ENCODE measurements at places on chromosomes 7 and 10.

GRCh38 chr10:133405272-133405671 lies 11.3 kb downstream of the MTG1 start:
- DNase-seq = no peak

GRCh38 chr10:73841526-73842285 lies 30.3 kb upstream of the NDST2 start:
- no peak for DNase-seq

GRCh38 chr10:17747883-17748550 lies 4.0 kb upstream of the TMEM236 start:
- no peak for DNase-seq

DNA sequence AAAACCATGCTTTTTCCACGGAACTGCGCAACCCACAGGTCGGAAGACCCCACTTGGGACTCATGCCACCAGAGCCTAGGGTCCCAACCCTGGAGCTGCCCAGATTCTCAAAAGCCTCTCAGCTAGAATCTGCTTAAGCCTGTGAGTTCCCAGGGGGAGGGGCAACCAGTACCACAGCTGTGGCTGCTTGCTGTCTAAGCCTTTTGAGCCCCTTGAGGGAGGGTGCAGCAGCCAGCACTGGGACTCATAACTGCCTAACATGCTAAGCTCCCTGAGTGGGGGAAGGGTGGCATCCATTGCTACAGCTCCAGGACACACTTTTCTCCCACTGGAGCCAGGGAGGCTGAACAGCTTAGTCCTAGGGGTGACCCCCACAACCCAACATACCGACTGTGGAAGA lies 485.6 kb upstream of the GRM3 start:
- DNase-seq = no peak

GRCh38 chr10:123019941-123020703 lies 11.3 kb downstream of the ACADSB start:
- DNase-seq = no peak

GRCh38 chr10:119231654-119232053 lies 24.3 kb downstream of the GRK5 start:
- DNase-seq = no peak

- no peak for DNase-seq
These were observed 141.1 kb upstream of the PCBD1 start for GRCh38 chr10:71029411-71029892.

DNA sequence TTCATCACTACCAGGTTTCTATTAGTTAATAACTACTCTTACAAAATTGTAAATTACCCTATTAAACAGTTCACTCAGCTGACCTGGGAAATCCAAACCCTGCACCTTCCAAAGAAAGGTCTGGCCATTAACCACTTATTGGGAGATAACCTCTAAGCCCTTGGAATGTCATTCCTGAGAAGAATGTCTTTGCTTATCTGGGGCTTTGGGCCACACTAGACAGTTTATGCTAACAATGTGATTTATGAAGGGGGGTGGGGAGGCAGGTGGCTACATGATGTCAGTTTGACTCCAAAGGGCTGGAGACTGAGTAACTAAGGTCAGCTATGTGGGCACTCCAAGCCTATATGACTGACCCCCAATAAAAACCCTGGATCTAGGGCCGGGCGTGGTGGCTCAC lies 50.7 kb downstream of the AKR1D1 start:
- no peak for DNase-seq

- no peak for DNase-seq
These were observed 4.7 kb upstream of the MGMT start for GRCh38 chr10:129462257-129462795.

- no peak for DNase-seq
These were observed 12.2 kb downstream of the PDZD8 start for GRCh38 chr10:117363028-117363427.

GRCh38 chr10:66844176-66844942 lies 81.5 kb upstream of the LRRTM3 start:
- no peak for DNase-seq

GRCh38 chr10:63627881-63628296 lies 106.7 kb downstream of the REEP3 start:
- no peak for DNase-seq

- DNase-seq = no peak
These were observed 1.2 kb downstream of the SLC4A2 start for GRCh38 chr7:151060416-151061212.

DNA sequence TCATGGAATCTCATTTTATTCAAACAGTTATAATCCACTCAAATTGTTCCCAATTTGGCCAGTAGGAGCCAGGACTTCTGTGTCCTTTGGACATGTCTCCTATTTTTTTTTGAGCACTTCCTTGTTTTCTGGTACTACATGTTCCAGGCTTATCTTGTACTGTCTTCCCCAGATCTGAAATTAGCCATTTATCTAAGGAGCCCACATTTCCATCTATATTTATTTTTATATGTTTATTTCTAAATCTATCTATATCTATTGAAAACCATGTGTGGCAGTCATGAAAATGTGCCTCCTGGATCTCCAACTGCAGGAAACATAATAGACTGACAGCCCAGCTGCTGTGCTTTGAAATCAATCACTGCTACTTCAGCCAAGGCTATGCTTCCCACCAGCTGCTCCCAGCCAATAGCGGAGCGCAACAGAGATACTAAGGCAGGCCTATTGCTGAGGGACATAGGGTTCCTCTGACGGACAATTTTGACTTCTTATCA lies 147.1 kb downstream of the LRRC4 start:
- DNase-seq = no peak

DNA sequence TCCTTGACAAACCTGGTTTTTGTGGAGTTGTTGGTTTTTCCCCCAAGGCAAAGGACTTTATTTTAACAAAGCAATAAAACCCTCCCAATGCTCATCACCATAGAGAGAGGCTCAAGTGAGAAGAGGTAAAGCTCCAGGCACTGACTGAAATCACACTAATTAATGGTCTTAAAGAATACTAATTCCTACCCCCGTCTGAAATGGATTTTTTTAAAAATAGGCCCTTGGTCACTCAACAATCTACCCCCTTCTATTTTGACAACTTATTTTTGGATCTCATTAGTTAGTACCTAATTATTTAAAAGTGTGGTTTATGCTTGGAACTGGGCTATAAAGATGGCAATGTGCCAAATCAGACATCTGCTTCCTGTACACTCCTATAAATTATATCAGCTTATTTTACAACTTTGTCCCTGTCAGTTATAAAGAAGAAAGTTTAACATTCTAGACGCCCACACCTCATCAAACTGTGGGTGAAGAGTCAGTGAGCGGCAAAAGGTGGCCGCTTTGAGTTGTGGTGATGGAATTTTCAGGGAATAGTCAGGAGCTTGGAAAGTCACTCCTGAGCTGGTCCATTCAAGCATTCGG lies 10.6 kb downstream of the GLI3 start:
- no peak for DNase-seq

- no peak for DNase-seq
These were observed 340.1 kb downstream of the WDR37 start for GRCh38 chr10:1396297-1396635.

- peak; percentile 35 for DNase-seq
These were observed 69.1 kb upstream of the MXI1 start for GRCh38 chr10:110138197-110138812.

DNA sequence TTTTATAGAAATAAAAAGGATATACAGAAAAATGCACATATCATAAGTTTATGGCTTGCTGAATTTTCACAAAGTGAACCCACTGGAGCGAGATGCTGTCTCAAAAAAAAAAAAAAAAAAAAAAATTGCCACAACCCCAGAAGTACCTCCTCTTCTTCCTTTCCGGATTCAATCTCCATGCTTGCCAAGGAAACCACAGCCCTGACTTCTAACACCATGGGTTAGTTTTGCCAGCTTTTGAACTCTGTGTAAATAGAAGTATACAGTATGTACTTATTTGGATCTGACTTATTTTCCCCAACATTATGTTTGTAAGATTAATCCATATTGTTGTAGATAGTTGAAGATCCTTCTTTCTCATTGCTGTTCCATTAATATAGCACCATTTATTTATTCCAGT lies 40.0 kb downstream of the FANK1 start:
- DNase-seq = no peak

- no peak for DNase-seq
These were observed at the start of gene COL1A2 for GRCh38 chr7:94394437-94395140. COL1A2 (plus strand) TSS chr7:94394895; CDS start chr7:94395032, 137 bp downstream.

DNA sequence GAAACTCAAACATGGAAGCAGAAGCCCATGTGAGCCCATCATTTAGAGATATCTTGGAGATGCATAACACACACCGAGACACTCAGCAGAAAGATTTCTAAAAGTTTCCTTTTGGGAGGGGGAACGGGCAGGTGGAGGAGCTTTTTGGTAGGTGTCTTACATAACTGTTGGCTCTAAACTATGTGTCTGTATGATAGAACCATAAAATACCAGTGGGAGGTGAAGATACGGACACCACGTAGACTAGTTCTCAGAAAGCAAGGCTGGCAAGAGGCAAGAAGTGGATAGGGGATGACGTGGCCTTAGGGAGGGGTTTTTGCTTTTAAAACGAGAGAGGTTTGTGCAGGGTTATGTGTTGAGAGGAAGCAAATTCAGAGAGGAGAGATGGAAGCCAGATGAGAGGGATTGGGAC lies 36.5 kb downstream of the IL15RA start:
- DNase-seq = no peak
